ENCODE measurements at places on chromosomes 6 and 20.

DNA sequence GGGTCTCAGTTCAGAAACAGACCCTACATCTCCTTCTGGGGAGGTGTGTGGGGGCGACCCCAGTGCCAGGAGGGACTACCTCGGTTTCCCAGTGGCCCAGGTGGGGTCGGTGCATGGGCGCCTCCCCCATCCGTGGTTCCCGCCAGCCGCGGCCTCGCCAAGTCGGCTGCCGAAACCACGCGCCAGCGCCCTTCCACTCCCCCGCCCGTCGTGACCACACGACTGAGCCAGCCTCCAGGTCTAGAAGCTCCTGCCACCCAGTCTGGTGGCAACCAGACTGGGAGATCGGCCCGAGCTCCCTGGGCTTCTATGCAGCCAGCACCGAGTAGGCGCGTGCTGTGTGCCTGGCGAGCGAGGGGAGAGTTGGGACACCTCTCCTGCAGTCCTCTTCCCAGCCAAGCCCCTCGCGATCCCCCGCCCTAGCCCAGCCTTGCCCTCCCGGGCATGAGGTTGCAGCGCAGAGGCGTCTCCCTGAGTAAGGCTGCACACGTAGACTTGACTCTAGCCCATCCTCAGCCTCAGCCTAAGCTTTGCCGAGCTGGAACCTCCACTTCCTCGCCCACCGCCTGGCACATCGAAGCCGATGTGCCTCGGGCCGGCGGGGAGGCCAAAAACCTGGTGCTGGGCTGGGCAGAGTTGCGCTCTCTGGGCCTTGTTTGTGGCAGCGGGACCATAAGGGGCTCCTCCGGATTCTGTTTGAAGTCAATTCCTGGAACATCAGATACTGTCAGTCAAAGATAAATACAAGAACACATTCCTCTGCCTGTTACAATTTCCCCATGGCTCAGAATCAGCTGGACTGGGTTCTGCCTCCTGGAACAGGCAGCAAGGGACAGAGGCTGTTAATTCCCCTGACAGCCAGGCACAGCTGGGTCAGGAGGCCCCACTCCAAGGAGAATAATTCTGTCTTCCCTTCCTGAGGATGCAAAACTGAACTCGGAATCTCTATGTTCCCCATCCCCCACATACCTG lies 1.5 kb upstream of the CPNE5 start:
- peak; percentile 39 for DNase-seq

DNA sequence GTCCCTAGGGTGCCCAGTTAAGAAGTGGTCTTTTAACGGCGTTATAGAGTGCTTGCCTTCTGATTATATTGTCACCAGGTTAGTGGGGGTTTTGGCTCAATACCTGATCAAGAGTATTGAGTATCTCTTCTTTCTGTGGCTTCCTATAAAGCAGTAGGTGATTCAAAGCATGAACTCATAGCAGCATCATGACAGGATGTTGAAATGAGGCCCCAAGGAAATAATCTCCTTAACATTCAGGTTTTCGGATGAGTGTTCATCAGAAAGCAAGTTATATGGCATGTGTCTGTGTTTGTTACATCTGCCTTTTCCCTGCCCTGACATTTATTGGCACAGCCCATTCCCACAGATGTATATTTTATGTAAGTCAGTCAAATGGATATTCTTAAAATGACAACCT lies 301.0 kb downstream of the FARS2 start:
- no peak for DNase-seq

GRCh38 chr6:26231006-26231587 lies 133.9 kb upstream of the BTN3A2 start:
- no peak for DNase-seq

GRCh38 chr20:54199721-54200176 lies 8.1 kb upstream of the PFDN4 start:
- peak; percentile 67 for DNase-seq

GRCh38 chr6:105764315-105764714 lies 321.8 kb upstream of the PRDM1 start:
- DNase-seq: no peak

- DNase-seq: peak; percentile 81
Measured at GRCh38 chr20:1965520-1966351, 28.1 kb downstream of the PDYN start.

GRCh38 chr20:35063168-35063567 lies 29.4 kb downstream of the TRPC4AP start:
- no peak for DNase-seq

GRCh38 chr6:88972504-88973423 lies 9.3 kb upstream of the RNGTT start:
- DNase-seq: no peak

GRCh38 chr6:137944793-137945498 lies 77.9 kb downstream of the TNFAIP3 start:
- DNase-seq: no peak

DNA sequence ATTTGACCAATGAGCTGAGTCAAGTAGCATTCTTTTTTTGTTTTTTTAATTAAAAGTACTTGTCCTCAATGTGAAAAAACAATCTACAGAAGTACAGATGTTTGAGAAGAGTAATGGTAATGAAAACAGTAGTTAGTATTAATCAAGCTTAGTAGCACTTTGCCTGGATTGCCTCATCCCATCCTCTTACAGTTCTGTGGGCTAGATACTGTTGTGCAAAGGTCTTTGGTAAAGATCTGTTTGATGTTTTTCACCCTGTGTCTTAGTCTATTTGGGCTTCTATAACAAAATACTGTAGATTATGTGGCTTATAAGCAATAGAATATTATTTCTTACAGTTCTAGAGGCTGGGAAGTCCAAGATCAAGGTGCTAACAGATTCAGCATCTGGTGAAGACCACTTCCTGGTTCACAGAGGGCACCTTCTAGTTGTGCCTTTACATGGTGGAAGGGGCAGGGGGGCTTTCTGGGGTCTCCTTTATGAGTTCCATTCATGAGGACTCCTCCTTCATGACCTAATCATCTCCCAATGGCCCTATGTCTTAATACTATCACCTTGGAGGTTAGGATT lies 84.3 kb downstream of the SHLD1 start:
- DNase-seq: no peak

DNA sequence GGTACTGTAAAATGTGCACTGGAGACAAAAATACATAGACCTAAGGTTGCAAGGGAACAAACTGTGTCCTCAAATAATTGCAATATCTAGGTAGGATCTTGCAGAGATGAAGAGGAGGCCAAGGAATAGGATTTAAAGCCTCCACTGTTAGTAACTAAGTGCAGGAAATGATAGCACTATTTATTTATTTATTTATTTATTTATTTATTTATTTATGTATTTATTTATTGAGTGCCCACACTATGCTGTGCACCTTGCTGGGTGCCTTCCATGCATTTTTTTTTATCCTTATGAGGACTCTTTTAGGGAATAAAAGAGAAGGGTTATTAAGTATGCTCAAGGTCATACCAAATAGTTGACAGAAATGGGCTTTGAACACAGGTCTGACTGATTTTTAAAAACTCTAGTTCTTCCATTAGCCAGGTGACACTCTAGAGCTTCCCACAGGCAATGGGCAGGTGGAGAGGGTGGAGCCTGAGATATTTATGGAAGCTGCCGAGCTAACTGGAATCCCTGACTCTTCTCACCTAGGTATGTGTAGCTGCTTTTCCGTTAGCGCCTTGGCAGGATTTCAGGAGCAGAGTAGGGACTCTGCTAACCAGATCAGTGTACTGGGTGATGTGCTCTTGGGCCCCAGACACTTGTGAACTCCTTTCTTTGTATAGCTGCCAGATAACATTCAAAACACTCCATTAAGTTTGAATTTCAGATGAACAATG lies 12.8 kb upstream of the NUP153 start:
- no peak for DNase-seq

GRCh38 chr20:61872371-61872900 lies 193.2 kb downstream of the TAF4 start:
- no peak for DNase-seq

- no peak for DNase-seq
Measured at GRCh38 chr6:33508935-33509926, 54.9 kb downstream of the ZBTB9 start.

DNA sequence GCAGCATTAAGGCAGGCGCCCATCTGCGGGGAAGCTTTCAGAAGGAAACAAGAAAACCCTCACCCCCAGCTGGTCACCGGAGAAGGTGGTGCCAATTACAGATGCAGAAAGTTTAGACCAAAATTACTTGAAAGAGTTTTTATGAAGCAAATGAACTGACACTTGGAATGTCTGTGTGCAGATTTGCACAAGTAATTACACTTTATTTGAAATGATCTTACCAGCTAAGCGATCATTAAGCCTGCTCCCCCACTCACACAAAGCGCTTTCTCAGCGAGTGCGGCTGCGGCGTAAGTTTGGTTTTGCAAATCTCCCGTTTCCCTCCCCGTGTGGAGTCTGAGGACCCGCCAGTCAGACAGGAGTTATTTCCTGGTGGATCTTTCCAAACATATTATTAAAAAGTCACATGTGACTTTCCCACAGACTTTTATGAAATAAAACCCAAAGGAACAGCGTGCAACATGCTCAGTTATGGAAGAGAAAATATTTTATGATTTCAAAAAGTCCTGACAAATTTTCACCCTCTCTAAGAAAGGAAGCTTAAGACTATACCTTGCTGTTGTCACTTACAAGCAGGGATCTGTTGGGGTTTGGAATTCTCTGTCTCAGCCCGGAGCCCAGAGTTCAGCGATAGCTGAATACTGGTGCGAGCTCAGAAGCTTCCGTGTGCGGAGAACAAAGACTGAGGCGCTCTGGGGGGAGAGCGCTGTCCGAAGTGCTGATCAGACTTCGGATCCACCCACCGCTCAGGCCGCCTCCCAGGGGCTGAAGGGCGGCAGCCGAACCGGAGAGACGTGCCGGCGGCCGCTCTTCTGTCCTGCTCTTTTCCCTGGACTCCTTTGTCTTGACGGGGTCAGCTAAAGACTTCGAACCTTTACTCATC lies 2.7 kb upstream of the MYT1 start:
- peak; percentile 74 for DNase-seq

GRCh38 chr6:44133003-44133931 lies 5.9 kb downstream of the TMEM63B start:
- no peak for DNase-seq

DNA sequence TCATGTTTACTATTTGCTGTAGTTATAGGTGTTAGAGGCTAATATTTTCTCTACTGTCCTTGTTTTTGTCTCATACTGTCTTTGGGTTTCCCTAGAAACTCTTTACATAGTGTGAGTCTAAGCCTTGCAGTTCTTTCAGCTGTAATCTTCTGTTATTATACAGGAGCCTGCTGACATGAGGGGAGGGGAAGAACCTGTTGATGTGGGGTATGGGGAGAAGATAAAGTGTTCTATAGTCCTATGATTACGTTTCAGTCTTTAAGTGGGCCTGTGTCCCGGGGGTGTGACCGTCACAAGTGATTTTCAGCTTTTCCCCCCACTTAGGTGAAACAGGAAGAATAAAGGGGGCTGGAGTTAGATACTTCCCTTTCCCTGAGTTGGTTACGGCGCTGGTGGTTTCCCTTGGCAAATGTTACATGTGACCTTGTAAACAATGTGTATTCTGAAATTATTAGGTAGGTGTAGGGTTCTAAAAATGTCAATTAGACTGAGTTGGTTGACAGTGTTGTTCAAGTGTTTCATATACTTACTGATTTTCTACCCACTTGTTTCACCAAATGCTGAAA lies 41.3 kb downstream of the REV3L start:
- DNase-seq: no peak

GRCh38 chr20:1671891-1672669 lies 14.5 kb upstream of the SIRPG start:
- DNase-seq: no peak

GRCh38 chr6:111894951-111895350 lies 21.7 kb upstream of the FYN start:
- DNase-seq: no peak

GRCh38 chr6:24994812-24995211 lies 59.1 kb upstream of the RIPOR2 start:
- no peak for DNase-seq

DNA sequence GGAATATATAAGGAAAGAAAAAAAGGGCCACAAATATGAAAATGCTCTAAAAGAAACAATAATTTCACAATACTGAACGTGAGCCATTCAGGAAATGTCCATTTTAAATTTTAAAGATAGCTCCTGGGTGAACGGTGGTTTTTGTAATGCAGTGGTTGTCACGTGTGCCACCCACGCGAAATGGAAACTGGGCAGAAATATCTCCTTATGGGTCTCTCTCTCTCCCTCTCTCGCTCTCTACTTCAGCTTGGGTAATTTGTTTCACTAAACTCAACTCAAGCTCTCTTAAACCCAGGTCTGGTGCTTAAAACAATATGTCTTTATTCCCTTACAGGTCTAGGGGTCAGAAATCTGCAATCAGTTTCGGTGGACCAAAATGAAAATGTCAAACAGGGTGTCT lies 150.8 kb downstream of the OR2B2 start:
- peak; percentile 65 for DNase-seq

GRCh38 chr6:16109659-16110305 lies 19.1 kb upstream of the MYLIP start:
- no peak for DNase-seq

GRCh38 chr6:42100029-42100901 lies 42.2 kb downstream of the C6orf132 start:
- no peak for DNase-seq

GRCh38 chr20:11178946-11179654 lies 505.3 kb upstream of the JAG1 start:
- no peak for DNase-seq

- DNase-seq: no peak
Measured at GRCh38 chr20:53124075-53124551, 152.0 kb downstream of the TSHZ2 start.

DNA sequence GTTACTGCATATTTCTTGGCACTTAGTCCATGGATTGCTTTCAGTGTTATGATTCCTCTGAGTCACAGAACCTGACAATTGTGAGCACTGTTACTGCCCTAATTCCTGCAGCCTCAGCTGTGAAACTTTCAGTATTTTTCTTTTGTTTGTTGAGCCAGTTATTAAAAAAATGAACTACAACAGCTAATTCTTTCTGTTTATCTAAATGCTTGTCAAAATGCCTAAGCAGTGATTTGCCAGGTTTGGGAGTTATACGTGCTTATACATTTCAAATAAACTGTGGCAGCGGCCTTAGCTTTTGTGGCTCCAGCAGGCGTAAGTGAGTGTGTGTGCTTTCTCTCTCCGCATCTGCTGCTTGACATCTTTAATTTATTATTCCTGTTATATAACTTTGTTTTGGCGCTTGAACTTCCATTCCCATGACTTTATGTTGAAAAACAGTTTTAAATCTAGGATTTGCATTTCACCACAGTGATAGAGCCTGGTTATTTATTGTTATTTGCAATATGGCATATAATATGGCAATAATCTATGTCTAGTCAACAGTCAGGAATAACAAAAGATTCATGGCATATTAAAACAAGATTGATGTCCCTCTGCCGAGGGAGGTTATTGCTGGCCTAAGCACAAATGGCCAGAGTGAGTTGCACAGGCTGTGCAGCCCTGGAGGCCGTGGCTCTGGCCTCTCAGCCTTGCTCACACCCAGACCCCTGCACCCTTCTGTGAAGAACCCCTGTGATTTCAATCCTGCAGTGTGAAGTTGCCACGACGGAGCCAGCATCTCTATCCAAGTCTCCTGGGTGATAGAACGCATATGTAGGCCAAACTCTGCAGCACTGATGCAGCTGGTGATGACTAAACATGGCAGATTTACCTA lies 303.4 kb downstream of the THBS2 start:
- DNase-seq: no peak

DNA sequence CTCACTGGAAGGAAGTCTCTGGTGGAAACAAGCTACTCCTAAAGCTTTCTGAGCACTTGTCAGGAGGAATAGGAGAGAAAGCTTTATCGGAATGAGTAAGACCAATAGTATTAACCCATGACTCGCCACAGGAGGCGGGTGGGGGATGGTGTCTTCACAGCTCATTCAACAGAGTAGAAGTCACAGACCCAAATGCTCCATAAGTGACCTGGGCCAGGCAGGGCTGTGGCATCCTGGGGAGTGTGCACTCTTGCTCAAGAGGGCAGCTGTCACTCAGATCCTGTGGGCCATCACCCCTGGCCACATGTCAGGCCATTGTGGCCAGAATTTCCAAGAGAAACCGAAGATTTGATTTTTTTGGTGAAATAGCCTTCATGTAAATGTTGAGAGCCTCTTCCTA lies 116.0 kb downstream of the SYCP2 start:
- DNase-seq: no peak

Measured in GM20000 (cell line).